NCI-H2227 treated with DMSO at 0.1 percent for 48 hours (cell line): ENCODE measurements at places on chromosomes 7 and 10.

GRCh38 chr7:28625432-28625831 is 213.1 kb downstream of the CREB5 start:
- no peak for DNase-seq

- no peak for DNase-seq
These were observed 317.9 kb upstream of the KLF6 start for GRCh38 chr10:4102802-4103344.

GRCh38 chr7:44678101-44678470 is 70.6 kb upstream of the ZMIZ2 start:
- DNase-seq = no peak

- DNase-seq = no peak
These were observed 55.2 kb upstream of the EZH2 start for GRCh38 chr7:148939128-148939755.

DNA sequence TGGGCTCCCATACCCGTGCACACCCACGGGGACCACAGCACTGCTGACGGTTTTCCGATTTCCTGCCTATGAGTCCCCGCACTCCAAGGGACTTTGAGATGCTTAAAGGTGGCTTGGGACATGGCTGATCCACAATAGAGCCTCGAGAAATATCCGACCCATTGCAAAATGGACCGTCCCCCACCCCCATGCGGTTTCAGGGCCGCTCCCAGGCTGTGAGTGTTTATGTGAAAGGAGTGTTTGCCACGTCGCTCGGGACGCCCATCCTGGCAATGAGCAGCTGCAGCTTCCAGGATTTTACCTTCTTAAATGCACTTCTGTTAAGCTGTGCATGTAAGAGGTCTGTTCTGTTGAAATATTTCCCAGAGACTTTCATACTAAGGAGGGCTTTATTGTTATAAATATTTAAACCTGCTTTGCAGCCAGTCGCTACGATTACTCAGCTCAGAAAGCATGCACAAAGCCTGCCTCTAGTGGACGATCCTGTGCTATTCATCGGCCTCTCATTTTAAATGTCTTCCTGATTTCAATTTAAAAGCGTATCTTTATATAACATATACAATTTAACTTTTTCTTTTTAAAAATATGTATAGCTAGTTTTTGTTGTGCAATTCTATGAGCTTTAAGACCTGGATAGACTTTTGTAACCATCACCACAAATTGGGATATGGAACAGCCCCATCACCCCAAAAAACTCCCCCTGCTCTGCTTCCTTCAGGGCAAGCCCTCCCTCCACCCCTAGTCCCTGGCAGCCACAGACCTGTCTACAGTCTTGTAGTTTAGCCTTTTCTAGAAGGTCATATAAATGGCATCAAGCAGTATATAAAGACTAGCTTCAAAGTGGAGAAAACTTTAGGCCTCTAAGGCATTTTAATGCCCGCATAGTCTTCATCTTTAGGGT is 418.3 kb downstream of the PAXIP1 start:
- DNase-seq = no peak

- DNase-seq = no peak
These were observed 12.1 kb downstream of the HKDC1 start for GRCh38 chr10:69232252-69232651.

DNA sequence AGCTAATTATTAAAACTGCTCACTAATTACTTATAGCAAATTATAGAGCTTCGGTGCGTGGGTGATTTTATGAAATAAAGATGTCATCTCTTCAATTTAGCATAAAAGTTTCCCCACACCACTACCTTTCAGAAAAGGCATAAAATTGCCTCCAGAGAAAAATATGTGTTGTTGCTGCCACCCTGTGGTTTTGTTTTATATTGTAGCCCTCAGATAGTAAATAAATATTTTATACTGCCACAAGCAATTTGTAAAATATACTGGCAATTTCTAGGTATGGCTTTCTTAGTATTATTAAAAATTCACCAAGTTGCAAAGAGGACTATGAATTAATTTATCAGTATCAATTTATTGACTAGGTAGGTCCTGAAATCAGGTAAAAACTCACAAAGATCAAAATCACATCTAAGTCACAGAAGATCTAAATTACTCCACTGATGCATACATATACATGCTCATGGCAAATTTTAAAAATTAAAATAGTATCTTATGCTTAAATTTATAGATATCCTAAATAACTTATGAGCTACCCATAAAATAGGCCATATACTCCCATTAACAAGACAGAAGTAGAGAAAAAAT is 26.5 kb downstream of the ASNS start:
- DNase-seq = peak; percentile 58

- no peak for DNase-seq
These were observed 22.6 kb upstream of the PRTFDC1 start for GRCh38 chr10:24974976-24975375.

GRCh38 chr10:27494116-27494805 is 9.8 kb upstream of the RAB18 start:
- DNase-seq = no peak
